Mammary epithelial cell (primary cell): ENCODE measurements at places on chromosomes 7 and 10. TPM values are rescaled to one million over a fixed set of nuclear protein-coding genes. Genes with fewer than 3 reads are reported as not detected.

DNA sequence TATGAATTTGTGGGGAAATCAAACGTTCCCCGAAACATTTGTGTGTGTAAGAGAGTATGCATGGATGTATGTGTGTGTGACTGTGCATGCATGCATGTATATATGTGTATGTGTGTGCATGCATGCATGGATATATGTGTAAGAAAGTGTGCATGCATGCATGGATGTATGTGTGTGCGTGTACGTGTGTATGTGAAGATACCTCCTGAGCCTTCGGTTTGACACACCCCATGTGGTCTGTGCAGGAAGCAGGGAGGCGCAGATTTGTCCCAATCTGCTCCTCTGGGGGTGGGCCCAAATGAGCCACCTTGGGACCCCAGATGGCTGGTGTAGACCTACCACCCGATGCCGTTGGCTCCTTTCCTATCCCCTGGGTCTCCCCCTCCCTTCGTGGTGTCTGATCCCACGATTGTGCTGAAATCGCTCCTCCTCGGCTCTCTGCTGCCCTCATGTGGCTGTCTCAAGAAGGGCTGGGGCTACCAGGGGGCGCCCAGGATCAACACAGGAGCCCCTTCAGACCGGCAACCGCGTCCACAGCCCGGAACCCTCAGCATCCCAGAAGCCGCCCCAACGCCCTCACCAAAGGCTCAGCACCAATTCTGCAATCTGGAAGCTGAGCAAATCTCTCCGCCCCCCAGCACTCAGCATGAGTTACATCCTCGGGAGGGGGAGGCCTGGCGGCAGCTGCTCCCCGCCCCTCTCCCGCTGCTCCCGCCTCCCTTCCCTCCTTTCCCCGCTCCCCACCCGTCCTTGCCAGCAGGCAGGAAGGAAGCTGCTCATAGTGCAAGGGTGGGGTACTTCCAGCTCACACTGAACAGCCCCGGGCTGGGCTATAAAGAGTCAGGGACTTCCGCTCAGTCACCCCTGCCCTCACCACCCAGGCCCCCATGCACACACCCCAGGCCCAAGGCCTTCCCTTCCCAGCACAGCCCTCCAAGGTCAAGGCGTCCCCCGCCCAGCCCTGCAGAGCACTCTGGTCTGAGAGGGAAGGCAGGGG is 2.3 kb upstream of the NOS3 start:
- no peak for DNase-seq

DNA sequence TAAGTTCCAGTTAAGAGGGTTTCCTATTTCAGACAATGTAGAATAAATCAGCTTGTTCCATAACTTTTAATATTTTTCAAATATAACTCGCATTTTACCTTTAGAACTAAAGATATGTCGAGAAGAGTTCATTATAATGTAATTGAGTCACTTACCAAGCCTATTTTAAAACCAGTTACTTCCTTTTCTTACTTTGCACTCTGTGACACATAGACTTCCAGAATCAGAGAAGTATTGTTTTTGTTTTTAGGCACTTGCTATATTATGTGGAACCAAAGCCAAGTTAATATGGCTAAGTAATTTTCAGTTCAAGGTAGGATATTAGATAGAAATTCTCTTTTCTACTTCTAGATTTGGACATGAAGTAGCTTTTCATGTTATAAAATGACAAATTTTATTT is 182.7 kb upstream of the PRPS1L1 start:
- DNase-seq, result no peak

KIFBP gene
- total RNA-seq, result 27.3 and 36.0 TPM in 2 replicates

DNA sequence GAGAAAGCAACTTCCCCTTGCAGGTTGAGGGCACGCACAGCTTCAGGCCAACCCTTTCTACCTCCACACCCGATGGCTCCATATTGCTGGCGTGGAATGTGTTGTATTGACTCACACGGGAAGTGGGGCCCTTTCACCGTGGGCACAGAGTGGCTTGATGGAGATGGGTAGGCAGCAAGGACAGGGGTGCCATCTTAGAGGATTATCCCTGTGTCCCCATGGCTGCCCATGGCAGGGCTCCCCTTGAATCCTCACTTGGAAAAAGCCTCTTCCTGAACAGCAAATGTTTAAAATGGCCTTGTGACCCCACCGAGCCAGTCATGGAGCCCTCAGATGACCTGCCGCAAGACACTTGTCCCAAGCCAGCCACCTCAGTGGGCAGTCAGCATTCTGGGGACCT is 31.2 kb downstream of the CXCL12 start:
- DNase-seq, result no peak

TCAF2 gene
- total RNA-seq, result 0.33 TPM

DNA sequence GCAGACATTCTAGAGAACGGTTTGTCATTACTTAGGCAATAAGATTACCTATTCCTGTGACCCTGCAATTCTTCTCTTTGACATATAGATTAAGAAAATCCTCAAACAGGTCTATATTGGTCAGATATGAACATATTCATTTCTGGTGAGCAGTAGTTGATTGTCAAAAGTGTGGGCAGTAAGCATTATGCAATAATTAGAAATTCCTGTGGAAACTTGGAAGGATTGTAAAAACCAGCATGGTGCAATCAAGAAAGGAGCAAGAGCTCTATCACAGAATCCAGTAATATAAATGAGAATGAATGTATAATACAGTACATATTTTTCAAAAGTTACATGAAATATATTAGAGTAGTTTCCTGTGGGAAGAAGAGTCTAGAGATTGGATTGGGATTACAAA is 406.5 kb downstream of the SUGCT start:
- peak; percentile 29 for DNase-seq

PYROXD2 gene
- 8.3 TPM for total RNA-seq

DNA sequence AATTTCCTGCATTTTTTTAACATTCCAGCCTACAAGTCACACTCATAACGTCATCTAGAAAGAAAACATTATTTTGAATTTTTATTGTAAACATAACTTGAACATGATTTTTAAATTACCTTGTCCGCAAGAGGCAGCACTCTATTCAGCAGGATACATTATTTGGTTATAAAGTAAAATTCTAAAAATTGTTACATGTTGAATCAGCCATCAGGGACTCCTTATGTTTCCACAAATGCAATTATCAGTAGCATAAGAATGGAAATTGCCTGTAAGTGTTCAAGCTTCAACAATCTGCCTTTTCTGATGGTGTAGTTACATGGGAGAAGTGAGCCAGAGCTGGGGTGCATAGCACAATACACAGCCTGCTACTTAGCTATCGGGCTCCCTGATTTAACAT is 97.5 kb downstream of the ZNF365 start:
- DNase-seq, result no peak

DNA sequence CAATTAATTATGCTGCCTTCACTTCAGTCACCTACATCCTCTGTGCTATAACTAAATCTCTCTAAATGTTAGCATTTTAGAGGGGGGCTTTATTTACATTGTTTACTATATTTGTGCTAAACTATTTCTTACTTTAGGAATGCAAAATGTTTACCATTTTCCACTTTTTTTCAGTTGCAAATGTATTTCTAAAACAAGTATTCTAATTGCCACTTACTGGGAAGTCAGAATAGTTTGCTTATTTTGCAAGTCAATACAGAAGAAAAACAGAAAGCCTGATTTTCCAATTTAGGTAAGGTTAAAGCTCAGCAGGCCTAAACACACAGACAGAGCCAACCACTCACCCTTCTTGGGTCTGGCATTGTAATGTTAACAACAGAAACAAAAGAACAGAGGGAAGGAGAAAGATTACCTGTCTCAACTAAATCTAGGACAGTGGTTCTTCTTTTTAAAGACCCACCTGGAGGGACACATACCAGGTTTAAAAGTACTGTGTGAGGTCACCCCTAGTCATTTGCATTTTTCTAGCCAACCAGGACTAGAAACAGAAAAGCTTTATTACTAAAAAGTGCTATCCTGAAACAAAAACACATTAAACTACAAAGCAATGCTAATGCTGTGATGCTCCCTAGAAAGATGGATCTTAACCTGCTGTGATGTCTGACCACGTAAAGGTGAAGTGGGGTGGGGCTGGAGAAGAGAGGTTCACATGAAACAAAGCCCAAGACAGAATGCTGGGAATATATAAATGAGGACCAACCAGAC is 178.2 kb downstream of the SLC25A13 start:
- DNase-seq, result no peak

TRPV6 gene
- 0.71 and 2.6 TPM in 2 replicates for total RNA-seq
